ENCODE measurements at places on chromosomes 4 and X.

DNA sequence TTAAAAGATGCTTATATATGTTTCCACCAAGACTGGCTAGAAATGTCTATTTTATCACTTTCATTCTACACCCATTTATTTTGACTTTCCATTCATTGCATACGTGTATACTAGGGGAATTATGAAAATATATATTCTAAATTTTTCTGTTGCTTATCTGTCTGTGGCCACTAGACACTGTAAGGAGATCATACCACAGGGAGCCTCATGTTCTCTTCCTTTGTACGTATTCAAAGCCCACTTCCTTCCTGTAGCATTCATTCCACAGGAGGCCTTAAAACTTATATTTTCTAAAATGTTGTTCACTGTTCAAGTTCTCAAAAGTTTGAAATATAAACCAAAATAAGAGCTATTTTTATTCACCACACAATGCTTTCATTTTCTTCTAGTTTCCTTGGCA is 1848.9 kb upstream of the TENM3 start:
- DNase-seq = no peak

DNA sequence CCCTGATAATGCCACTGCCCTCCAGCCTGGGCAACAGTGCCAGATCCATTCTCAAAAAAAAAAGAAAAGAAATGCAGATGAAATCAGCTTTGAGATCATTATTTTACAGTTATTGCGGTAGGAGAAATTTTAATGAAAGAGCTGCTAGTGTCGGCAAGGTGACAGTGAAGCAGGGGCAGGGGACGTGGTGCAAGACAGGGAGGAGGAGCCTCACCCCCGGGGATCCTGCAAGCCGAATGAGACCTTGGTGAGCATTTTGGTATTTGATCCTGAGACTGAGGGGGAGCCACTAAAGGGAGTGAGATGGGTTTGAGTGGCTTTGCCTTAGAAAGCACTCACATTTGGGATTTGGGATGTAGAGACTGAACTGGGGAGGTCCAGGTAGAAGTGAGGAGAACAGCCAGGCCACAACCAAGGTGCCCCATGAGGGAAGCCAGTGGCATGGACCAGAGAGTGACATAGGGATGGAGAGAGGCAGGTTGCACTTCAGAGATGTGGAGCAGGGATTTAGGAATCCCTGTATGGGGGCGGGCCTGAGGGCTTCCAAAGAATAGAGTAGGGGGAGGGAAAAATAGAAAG is 23.6 kb downstream of the RBM10 start:
- no peak for DNase-seq

DNA sequence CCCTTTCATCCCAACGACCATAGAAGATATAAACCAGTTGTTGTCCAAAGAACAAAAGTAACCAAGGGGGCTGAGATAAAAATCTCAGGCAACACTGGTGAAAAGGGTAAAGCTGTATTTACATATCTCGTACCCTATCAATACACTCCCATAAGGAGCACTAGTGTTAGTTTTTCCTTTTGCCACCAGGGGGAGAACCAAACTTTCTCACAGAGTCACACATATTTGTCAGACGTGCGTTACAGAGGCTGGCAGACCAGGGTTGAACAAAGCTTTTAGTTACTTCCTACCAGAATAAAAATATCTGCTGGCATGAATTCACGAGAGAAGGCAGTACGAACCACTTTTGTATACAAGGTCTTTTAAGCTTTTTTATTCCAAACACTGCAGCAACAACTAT is 88.3 kb downstream of the AMELX start:
- peak; percentile 52 for DNase-seq

- DNase-seq = peak; percentile 59
These were observed 532.9 kb downstream of the ANKRD50 start for GRCh38 chr4:124179506-124180186.

- no peak for DNase-seq
These were observed 182.3 kb downstream of the INPP4B start for GRCh38 chr4:142663828-142664227.

- DNase-seq = no peak
These were observed 178.7 kb upstream of the FAT1 start for GRCh38 chr4:186902361-186902760.

DNA sequence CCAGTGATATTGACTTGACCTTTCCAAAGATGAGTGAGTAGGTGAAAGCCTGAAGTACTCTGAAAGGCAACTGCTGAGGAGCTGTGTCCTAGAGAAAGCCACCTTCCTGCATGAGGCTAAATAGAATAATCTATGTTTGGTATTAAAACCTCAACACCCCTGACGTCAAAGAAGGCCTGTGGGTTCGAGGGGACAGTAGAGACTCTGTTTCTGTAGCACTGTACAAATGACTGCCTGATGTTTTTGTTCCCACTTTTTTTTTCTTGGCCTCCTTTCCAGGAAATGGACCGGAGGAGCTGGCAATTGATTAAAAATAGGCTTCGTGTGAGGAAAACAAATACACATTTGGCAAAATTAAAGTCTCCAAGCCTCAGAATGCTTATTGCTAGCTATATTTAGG is 29.5 kb downstream of the TMEM255A start:
- DNase-seq = peak; percentile 69

- peak; percentile 56 for DNase-seq
These were observed 92.1 kb downstream of the SCD5 start for GRCh38 chr4:82706349-82707000.

GRCh38 chrX:69127466-69127865 is 37.8 kb downstream of the PJA1 start:
- no peak for DNase-seq

GRCh38 chr4:11495818-11496217 is 67.1 kb upstream of the HS3ST1 start:
- no peak for DNase-seq

- no peak for DNase-seq
These were observed 257.5 kb upstream of the FTHL17 start for GRCh38 chrX:31329298-31329697.

DNA sequence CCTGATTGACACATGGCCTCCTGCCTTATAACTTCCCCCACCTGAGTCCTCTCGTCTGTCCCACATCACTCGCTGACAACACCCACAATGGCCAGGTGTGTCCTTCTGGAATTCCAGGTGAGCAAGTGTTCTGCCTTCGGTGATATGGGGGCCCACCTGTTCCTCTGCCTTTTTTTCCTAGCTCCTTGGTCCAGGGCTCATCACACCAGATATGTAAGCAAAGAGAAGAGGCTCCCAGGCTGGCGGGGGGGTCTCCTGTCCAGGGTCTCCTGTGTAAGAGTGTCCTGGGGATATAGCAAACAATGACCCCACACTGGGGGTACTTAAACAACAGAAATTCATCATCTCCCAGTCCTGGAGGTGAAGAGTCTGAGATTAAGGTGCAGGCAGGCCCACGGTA is 25.2 kb downstream of the P2RY8 start:
- DNase-seq = no peak

DNA sequence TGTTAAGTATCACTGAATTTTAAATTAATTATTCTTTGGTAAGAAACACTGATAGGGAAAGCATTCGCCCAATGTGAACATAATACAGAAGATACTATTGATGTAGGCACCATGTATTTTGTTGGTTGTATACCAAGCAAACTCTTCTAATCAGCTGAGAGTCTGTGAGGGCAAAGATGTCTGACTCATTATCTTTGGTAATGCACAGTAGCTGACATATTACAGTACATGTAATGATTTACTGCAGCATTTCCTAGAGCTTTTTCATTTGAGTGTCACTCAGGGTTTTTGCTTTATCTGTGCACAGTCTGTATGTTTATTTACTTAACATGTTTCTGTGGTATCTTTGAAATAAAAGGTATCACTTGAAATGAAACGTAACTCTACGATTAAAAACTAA is 49.2 kb downstream of the CENPVL3 start:
- no peak for DNase-seq

DNA sequence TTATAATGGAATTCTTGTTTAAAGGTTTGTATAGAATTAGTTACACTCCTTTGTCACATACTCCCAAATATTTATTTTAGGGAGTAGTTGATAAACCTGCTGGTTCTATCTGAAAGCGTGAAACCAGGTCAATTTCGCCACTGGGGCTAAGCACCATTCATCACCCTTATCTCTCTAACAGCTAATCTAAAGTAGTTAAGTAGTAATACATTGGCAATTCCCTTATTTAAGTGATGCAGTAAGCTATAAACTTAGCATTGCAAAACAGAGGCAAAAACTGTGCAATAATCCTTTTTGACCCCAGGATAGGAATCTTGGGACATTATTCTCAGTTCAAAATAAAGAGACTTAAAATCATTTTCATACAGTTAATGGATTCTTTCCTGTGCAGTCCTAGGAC is 33.7 kb upstream of the PTPN13 start:
- DNase-seq = no peak

DNA sequence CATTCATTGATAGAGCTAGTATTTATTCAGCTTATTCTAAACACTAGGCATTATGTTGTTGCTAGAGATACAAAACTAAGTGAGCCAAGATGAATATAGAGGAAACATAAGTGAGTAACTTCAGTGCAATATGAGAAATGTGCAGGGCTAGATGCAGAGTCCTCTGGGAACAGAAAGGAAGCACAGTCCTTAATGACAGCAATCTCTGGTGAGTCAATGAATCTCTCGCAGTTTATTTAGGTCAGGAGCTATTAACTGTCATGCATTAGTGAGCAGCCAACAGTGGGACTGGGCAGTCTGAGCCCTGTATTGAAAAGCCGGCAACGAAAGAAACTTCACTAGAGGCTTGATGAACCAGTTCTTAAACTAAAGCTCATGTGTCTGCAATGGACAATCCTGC is 598.1 kb upstream of the MAGEB2 start:
- DNase-seq = no peak

DNA sequence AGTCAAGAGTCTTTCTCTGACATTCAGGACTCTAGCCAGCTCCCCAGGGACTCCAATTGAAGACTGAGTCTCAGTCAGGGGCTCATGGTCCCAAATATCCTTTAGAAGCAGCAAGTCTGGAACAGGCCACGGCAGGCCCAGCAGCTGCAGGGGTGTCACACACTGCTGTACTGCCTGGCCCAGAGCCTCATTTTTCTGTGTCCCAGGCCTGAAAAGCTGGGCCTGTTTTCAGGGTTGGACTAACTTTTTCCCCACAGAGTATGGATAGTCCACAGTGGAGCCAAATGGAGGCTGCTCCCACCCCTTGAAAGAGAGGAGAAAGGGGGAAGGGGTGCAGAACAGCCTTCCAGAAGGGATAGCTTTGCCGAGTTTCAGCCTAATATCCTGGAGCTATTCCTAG is 146.8 kb upstream of the NALF2 start:
- DNase-seq = no peak

DNA sequence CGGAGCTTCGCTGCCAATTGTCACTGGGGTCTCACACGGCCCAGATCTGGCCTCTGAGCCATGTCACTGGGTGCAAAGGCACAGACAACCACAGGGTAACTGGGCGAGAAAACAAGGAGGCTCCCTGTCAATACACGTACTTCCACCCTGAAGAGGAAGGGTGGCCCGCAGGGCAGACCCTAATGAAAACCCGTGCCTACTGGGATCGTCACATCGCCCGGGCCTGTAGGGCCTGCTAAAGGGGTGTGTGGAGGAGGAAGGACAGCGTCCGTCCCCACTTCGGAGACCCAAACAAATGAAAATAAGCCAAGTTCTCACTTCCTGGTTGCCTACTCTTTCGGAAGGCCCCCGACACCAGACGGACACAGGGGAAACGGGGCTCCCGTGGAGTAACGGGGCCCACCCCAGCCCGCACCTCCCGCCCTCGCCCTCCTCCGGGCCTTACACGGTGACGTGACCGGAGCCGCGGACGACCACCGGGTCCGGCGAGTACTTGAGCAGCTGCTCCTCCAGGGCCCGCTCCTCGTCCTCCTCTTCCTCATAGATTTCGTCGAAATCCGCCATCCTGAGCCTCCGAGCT is 578 bp downstream of the CHIC2 start:
- DNase-seq = no peak

GRCh38 chrX:48728653-48729052 is 32.1 kb downstream of the SUV39H1 start:
- no peak for DNase-seq

DNA sequence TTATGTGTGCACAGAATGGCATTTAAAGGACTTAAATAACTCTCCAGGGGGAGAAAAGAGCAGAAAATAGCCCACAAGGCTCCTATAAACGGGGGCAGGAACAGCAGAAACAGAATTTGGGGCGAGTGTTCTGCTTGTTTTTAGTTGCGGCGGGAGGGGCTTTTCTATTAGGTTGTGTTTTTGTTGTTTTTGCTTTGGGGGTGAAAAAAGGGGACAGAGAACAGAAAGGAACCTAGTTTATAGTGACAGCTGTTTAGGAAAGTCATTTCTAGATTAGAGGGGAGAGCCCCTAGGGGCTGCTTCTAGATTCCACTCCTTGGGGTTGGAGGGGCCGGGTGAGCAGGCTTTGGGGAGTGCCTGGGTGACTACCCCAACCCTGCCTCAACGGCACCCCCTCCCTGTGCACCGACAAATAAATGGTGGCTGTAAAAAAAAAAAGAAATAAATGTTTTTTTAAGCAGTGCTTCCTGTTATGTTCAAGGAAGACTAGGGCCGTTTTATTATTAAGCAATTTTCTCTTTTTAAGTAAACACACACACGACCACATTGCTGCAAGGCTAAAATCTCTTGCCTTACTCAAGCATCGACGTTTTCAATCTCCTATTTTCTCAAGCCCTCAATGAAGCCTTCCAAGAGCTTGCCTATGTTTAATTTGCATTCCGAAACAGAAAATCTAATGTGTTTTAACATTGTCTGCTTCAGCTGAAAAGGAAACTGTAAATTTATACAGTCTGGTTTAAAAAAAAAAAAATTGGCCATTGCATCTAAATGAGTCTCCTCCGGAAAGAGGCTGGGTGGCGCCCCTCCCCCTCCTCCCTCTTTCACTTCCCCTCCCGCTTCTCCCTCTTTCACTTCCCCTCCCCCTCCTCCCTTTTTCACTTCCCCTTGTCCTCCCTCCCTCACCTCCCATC is 123.3 kb upstream of the TBL1X start:
- DNase-seq = peak; percentile 19

DNA sequence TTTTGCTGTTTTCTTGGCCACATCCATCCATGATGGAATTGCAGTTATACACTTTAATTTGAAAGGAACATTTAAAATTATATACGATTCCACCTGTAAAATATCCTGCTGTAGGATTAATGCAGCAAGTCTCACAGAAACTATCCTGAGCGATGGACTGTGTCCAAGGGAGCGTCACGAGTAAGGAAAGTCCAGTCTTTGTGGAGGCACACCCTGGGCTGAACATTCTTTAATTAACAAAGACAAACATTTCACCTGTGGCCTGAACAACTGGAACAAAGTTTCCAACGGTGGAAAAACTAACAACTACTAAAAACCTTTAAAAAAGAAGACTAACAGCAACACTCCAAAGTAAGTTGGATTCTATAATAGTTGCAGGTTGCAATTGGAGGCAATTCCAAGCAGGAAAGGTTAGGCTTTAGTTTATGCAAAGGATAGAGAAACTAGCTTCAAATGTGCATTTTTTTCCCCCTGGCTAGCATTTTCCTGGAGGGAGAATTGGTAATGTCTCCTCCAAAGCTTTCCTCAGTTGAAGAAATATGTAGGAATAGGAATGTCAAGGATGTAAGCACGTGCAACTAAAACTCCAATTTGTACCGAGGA is 11.0 kb downstream of the EREG start:
- DNase-seq = no peak
